ENCODE measurements at places on chromosomes 3 and 15.

DNA sequence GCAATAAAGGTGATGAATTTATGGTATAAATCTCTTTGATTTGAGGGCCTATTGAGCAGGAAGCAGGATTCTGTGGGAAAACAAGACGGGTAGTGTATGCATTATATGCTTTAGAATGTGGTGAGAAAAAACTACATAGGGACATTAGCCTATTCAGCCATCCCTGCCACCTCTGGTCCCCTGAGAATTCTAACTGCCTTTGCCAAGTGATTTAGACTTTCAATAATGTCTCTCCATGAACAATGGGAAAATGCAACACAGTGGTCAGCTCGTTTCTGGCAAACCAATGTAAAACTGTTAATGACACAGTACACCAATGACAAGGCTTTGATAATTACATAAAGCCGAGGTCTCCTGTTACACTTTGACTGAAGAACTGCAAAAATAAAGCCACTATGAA is 314.7 kb upstream of the CNTN4 start:
- DNase-seq = no peak

DNA sequence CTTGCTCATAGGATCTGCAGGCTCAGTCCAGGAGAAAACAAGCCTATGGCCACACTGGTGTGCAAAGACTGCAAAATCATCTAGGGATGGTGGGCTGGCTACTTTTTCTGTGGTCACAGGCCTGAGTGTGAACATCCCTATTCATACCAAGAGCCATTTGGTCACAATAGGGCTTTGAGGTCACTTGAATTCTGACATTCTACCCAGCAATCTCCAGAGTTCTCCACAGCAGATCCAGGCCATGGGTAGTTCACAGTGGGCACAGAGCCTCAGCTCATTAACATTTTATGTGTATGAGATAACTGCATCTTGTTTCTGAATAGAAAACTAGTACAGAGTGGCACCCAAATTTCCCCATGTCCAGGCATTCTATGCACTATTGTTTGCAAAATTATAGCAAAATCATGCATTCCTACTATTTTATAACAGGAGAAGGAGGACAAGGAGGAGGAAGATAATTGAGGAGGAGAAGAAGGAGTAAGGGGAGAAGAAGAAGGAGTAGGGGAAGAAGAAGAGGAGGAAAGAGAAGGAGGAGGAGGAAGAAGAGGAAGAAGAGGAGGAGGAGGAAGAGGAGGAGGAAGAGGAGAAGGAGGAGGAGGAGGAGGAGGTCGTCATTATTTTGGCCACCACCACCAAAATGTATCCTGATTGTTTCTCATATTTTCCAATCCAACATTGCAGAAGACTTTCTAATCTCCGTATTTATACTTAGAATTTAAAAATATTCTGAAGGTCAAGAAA is 129.0 kb downstream of the SEMA6D start:
- no peak for DNase-seq

DNA sequence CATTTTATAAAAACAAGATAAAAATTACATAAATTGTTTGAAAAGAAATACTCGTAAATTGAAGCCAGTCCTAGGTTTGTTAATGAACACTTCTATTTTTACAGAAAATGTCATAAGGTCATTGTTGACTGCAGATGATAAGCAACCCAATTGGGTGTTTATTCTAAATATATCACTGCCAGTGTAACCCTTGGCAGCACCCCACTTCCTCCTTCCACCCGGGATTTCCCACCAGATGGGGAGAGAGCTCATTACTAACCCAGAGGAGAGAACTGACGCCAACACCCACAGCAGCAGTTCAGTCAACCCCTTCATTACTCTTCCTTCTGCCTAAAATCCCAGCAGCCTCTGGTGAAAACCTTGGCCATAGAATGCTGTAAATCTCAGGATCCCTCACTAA is 307.6 kb downstream of the GAP43 start:
- DNase-seq = no peak

DNA sequence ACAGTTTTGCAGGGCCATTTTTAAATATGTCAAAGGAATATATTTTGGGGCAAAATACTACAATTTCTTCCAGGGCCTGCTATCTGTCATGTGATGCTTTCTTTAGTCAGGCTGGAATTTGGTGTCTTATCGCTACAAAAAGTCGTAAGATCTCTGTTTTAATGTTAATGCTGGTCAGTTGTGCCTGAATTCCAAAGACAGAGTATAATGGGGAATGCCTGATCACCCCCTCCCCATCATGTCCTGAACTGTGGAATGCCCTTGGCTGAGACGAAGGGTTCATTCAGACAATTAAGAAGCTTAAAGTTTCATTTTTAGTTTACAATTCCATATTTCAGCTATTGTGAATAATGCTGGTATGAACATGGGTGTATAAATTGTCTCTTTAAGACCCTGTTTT is 203.0 kb downstream of the TBC1D5 start:
- no peak for DNase-seq

- no peak for DNase-seq
Observed at GRCh38 chr15:60423537-60423936, 25.8 kb upstream of the ANXA2 start.

DNA sequence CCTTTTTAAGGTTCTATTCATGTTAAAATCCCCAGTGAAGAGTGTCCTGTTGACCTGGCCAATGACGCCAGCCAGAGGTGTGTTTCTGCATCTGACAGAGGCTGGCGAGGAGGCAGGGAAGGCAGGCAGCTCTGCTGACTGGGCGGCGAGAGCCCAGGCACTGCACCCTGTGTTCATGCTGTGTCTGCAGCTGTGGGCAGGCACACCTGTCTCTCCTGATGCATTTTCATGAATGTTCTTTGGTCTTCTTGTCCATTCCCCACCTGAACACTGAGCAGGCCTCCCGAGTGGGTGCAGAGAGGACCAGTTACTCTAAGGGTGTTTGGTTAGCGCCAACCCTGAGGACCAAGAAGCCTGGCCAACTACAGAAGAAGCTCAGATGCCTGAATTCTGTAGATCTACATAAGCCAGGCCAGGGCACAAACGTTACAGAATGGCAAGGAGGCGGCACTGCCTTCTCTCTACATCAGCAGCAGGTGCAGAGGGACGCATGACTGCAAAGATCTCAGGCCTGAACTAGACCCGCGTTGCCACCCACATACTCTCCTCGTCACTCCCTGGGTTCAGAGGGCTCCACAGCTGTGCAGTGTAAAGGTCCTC is 233.7 kb downstream of the OCA2 start:
- no peak for DNase-seq

- no peak for DNase-seq
Observed at GRCh38 chr3:2810723-2811122, 299.5 kb downstream of the IL5RA start.

- DNase-seq = no peak
Observed at GRCh38 chr3:127688022-127688415, 15.3 kb downstream of the ABTB1 start.

DNA sequence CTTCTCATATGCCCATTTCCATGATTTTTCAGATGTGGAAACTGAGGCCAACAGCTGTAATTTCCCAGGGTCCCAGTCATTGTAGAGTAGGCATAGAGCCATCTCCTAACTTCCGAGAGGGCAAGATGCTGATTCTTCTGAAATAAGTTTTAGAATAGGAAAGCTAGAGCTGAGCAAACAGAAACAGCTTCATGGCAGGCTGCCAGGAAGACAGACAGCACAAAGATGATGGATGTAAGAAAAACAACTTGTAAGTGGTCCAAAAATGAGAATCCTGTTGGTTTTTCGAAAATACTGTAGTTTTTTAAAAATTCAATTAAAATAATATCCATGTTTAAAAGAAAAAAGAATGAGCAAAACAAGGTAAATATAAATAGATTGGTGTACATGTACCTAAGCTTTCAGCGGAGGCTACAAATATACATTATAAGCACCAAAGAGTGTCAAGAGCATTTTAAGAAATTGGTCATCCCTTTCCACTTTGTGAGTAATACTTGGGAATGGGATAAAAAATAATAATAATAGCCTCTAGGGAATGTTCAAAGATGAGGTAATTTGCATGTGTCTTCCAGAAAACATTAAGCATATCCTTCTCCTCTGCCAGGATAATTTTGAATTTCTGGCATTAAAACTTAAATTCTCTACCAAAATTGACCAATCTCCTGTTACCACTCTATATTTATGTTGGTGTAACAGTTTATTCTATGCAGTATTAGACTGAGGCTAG is 406.6 kb downstream of the MECOM start:
- DNase-seq = no peak
